ENCODE measurements at places on chromosomes 2 and 18. TPM values are rescaled to one million over a fixed set of nuclear protein-coding genes. Genes with fewer than 3 reads are reported as not detected.

CD226 gene
- total RNA-seq: 56.9 TPM

CYP27A1 gene
- 0.12 TPM for total RNA-seq

MBOAT2 gene
- 4.7 TPM for total RNA-seq

MDH1B gene
- 1.3 TPM for total RNA-seq

CCBE1 gene
- 0.14 TPM for total RNA-seq

B3GNT2 gene
- 31.7 TPM for total RNA-seq

Data from activated CD4-positive, alpha-beta T cell treated with anti-CD3 and anti-CD28 coated beads for 36 hours (primary cell).